ENCODE measurements at places on chromosomes 13 and 19.

GRCh38 chr13:44104969-44105368, 225.3 kb downstream of the LACC1 start:
- DNase-seq = no peak

GRCh38 chr19:23203841-23204344, 46.3 kb downstream of the ZNF724 start:
- DNase-seq = no peak

DNA sequence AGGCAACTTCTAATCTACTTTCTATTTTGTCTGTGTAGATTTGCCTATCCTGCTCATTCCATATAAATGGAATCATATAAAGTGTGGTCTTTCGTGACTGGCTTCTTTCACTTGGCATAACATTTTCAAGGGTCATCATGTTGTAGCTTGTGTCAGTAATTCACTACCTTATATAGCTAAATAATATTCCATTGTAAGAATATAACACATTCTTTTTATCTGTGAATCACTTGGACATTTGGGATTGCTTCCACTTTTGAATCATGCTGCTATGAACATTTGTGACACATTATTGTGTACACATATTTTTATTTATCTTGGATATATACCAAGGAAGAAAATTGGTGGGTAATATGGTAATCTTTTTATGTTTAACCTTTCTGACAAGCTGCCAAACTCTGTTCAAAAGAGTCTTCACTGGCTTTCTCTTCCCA, 89.0 kb upstream of the CSNK1A1L start:
- DNase-seq = no peak

DNA sequence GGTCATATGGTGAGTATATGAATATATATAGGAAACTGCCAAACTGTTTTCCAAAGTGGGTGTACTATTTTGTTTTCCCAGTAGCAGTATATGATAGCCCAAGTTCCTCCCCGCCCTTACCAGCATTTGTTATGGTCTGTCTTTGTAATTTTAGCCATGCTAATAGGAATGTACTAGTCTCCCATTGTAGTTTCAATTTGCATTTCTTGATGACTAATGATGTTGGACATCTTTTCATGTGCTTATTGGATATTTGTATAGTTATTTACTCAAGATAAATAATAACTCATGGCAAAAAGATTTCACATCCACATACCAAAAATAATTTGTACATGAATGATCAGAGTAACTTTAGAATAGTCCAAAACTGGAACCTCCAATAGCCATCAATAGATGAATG, 75.3 kb upstream of the SERP2 start:
- DNase-seq = no peak

- peak; percentile 53 for DNase-seq
These were observed 101.3 kb upstream of the SLC15A1 start for GRCh38 chr13:98853771-98854221.

DNA sequence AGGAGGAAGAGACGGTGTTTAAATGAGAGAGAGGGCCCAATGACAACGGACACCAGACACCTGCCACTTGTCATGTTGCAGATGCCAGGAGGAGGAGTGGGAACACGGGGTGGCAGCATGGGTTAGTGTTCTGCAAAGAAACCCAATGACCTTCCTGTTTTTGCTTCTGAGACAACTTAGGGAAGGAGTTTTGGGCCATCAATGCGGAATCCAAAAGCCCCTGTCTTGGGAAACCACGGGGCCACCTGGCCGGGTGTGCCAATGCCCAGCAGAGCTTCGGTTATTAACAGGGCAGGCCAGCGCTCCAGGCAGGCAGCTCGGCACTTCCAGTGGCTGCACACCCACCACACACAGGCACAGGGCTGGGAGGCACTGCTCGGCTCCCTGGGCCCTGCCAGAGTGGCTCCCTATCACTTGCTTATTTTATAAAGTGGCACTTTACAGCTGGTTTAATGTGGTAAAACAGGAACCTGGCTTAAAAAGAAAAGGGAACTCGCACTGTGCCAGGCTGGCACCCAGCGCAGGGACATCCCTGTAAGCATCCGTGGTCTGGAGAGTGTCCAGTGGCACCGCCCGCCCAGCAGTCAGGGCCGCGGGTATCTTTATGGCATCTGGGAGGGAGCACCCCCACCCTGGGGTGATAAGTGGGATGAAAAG, 19.1 kb downstream of the ELL start:
- DNase-seq = no peak

DNA sequence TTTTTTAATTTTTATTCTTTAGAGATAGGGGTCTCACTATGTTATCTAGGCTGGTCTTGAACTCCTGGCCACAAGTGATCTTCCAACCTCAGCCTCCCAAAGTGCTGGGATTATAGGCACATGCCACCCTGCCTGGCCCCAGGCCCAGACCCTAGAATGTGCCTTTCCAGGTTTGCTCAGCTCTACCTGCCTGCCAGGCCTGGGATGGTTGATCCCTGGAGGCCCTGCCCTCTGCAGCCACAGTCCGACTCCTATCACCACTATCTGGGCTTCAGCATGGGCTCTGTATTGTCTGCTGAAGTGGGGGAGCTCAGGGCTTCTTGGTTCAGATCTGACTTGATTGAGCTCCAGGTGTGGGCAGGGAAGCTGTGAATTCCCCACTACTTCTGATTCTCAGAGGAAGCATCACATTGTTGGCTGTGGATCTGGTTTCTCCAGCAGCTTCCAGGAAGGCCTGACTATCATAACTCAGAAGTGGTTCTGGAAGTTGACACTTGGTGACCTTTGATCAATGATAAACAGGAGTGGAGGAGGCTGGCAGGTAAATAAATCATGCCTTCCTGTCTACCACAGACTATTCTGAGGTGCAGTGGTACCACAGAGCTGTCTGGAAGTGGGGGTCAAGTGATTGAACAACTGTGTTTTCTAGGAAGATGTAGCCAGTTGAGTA, 71.9 kb downstream of the OLFM4 start:
- no peak for DNase-seq

GRCh38 chr19:52991484-52991883, 22.2 kb upstream of the ERVV-1 start:
- DNase-seq = no peak

GRCh38 chr13:48078251-48078656, 16.6 kb downstream of the MED4 start:
- DNase-seq = no peak

- no peak for DNase-seq
These were observed 12.1 kb upstream of the URAD start for GRCh38 chr13:28000567-28000966.

GRCh38 chr19:31290931-31291590, 58.2 kb downstream of the TSHZ3 start:
- no peak for DNase-seq

DNA sequence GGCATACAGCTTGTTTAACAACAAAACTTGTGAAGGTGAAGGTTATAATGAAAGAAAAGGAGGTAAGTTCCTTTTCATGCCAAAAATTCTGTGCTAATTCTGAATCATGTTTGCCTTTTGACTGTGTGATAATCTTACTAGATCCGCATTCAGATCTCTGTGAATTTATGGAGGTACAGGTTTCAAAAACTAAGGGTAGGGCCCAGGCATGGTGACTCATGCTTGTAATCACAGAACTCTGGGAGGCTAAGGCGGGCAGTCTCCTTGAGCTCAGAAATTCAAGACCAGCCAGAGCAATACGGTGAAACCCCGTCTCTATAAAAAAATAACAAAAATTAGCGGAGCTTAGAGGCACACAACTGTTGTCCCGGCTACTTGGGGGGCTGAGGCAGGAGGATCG, 45.9 kb downstream of the PCDH9 start:
- DNase-seq = no peak

GRCh38 chr13:32086791-32087441, 55.3 kb downstream of the FRY start:
- no peak for DNase-seq

- no peak for DNase-seq
These were observed 64.2 kb upstream of the GTF2F2 start for GRCh38 chr13:45055902-45056648.

DNA sequence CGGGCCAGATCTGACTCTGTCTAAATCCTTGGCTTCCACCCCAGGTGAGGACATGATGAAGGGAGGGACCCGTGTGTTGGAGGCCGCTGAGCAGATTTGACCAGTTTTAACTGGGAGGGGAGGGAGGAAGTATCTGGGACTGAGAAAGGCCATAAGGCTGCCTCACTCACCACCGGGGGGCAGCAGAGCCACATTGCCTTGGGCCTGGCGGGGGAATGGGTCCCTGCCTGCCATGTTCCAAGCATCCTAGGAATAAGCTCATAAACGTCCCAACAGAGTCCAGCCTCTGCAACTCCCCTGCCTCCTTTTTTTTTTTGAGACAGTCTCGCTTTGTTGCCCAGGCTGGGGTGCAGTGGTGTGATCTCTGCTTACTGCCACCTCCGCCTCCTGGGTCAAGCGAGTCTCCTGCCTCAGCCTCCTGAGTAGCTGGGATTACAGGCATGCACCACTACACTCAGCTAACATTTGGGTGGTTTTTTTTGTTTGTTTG, 15.5 kb downstream of the MAST3 start:
- peak; percentile 49 for DNase-seq

DNA sequence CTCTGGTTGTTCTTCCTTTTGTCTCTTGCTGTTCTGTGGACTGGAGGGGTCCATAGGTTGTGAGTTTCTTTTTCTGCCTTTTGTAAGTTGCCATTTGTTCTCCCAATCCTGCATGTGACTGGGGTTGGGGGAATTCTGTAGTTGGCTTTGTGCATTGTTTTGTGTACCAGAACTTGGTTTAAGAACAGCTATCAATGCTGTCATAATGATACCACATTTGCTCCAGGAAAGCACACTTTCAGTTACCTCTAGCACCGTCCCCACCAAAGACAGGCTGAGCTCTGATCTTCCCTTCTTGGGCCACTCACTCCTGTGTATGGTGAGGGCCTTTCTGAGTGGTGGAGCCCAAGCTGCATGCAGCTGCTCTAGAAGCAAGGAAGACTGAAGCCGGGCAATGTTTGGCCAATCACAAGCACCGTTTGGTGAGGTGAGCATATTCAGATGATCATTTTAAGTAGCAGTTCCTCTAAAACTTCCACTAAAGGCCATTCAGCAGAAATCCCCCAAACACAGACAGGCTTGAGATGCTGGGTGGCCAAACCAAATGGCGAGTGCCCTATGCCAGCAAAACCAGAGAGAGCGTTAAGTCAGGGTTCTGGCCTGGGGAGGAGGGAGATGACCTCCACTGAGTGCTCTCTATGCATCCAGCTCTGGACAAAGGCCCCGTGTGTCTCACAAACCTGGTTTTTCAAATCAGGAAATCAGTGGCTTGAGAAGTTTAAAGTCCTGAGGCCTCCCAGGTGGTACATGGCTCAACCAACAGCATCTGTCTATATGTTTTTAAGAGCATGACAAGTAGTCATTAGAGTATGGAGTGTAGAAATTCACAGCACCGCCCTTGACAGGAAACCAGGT, 120.7 kb upstream of the SPATA13 start:
- no peak for DNase-seq

DNA sequence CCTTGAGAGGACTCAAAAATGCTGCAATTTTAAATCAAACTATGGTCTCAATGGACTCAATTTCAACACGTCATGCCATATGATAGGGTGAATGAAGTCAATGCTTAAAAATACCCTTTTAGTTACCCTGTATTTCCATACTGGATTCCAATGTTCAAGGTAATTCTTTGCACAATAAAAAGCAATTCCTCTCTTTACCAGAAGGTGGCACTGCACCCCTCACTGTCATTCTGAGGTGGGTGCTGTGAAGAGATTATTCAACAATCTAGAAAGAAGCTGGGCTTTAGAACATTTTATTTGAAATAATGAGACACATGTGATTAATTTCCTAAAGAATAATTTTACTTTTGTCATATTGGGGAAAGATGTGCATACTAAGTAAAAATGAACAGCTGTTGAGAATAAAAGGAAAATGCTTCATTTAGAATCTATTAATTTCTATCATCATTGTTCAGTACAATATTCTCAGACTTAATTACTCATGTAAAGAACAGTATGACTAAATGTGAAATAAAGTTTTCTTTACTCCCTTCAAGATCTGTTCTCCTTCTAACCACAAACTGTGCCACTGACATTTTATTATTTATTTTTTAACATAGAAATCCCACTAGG, 789.1 kb downstream of the GPC5 start:
- no peak for DNase-seq

DNA sequence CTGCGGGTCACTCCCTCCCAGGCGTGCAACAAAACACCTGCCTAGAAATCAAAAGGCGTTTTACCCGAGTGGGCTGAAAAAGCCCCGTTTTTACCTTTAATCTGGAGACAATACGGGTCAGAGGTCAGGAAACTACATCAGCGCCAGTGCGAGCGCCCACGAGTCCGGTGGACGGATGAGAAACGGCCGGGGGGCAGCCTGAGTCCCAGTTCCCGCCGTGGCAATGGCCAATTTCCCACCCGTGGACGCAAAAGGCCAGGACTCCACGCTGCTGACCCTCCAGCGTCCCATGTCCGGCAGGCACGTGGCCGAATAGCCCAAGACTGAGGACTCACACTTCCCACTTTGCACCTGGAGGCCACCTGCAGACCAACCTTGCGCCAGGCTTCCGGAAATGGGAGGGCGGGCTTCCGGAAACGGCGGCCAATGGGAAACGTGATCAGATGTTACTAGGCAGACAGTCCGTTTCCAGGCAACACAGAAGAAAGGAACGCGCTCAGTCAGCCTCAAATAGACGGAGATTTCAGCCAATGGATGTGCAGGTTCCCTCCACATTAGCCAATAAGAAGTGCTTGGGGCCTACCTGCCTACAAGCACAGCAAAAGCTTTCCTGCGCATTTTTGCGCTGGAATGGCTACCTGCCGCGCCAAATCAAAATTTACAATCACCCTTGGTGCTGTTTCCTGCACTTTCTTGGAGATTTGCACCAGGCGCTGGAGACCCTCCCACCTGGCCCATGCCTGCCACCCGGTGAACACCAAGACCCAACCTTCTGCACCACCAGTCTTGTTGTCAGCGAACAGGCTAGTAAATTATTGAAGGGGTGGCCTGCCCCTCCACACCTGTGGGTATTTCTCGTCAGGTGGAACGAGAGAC, 47.4 kb downstream of the ZFP14 start:
- peak; percentile 35 for DNase-seq

DNA sequence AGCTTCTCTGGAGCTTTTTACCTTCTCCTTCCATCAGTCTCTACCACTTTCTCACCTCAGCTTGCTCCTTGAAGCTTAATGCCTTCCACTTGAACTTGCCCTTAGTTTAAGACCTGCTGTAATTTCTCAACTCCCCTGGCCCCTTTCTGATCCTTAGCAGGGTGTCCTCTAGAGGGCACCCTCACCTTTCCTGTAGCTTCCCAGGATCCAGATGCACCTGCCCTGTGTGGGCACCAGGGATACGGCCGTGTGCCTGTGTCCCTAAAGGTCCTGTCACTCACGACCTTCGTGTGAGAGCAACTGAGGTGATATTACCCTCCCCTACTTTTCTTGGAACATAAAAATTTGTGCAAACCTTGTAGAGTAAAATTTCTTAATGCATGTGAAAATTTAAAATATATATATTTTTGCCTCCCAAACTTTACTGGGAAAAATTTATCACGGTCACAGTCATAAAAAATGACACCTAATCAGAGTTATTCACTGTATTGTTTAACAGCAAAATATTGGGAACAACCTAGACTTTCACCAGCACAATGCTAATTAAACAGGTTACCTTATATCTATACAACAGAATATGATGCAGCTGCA, 46.4 kb downstream of the PSG3 start:
- DNase-seq = no peak

- no peak for DNase-seq
These were observed 17.5 kb downstream of the MISP start for GRCh38 chr19:768424-768823.

All from stimulated activated CD4-positive, alpha-beta T cell treated with anti-CD3 and anti-CD28 coated beads, Interleukin-12 subunit alpha, Interleukin-12 subunit beta, amount 100 ng/mL, for 24 hours (primary cell).